ENCODE measurements at places on chromosomes 2 and 18.

DNA sequence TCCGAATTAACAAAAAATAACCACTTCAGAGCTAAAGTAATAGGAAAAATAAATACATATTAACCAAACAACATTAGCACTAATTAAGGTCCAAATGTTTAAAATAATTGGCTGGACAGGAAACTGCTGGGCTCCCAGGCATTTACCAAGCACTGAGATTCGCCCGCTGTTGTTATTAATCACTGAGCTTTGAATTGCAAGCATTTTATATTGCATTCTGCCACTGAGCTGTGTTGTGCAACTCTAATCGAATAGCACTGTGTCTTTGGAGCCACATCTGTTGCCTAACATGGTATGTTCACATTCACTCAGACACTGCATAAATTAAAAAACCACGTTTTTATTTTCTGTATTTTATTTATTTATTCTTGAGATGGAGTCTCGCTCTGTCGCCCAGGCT lies 88.9 kb downstream of the SOWAHC start:
- DNase-seq, result no peak

- no peak for DNase-seq
Observed at GRCh38 chr2:46393347-46393820, 86.0 kb upstream of the TMEM247 start.

- DNase-seq, result no peak
Observed at GRCh38 chr2:84880645-84881521, at the start of gene TRABD2A. Gene TRABD2A, minus strand, starts transcription at chr2:84881084. Its CDS starts 45 bp downstream, at chr2:84881039.

DNA sequence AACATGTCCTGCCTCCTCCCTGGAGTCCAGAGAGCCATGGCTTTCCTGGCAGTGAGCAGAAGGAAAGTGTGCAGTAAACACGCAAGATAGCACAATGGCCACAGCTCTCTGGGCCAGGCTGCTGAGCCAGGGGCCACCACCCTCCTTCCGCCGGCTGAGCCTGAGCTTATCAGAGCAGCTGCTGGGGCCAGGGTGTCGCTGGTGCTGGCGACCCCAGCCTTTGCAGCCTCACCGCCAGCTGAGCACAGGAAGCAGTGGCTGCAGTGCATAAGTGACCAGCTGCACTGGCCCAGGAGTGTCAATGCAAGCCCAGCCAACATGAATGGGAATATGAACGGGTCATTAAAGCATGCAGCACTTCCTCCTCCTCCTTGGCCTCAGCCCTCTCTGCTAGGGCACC lies 172.0 kb downstream of the ZFP36L2 start:
- no peak for DNase-seq

DNA sequence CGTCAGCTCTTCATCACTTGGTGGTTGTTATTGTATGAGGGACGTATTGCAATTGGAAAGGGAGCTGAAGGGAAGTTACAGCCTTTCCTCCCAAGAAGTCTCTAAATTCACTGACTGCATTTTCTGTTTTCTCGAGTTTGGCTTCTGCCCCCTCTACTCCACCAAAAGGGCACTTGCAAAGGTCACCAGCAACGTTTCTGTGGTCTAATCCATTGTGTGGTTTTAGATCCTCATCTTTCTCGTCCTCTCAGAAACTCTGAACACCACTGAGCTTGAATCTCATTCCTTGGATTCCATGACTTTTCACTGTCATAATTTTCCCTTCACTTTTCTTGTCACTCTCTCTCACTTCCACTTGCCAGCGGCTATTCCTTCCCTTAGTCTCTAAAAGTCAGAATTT lies 308.0 kb downstream of the AFF3 start:
- DNase-seq, result no peak

All from cortex of kidney (tissue), 1 donor.